Left ventricle myocardium inferior (tissue), 1 donor: ENCODE measurements at places on chromosomes 2 and 18. TPM values are rescaled to one million over a fixed set of nuclear protein-coding genes. Genes with fewer than 3 reads are reported as not detected.

The C2orf66 gene
- not detected for total RNA-seq

The E2F6 gene
- 12.8 TPM for total RNA-seq

The ZNF892 gene
- 4.0 TPM for total RNA-seq

The FBXO41 gene
- 0.55 TPM for total RNA-seq

The C2orf74 gene
- 33.7 TPM for total RNA-seq

The CCDC102B gene
- 6.1 TPM for total RNA-seq

The C2orf78 gene
- not detected for total RNA-seq

The SCN3A gene
- total RNA-seq, result 0.99 TPM

The RUFY4 gene
- total RNA-seq, result not detected

The DSG1 gene
- total RNA-seq, result 1.3 TPM

The LTBP1 gene
- 88.9 TPM for total RNA-seq

The SLC9A4 gene
- not detected for total RNA-seq

The TNFAIP6 gene
- 2.9 TPM for total RNA-seq

GRCh38 chr18:72811047-72811446, 56.7 kb downstream of the NETO1 start:
- no peaks in the 10 kb centered on the region for H3K36me3 ChIP-seq
- H3K4me3 ChIP-seq, result no peak overlapping the region
- no peaks in the 10 kb centered on the region for H3K4me1 ChIP-seq
- H3K27me3 ChIP-seq, result no peaks in the 10 kb centered on the region

DNA sequence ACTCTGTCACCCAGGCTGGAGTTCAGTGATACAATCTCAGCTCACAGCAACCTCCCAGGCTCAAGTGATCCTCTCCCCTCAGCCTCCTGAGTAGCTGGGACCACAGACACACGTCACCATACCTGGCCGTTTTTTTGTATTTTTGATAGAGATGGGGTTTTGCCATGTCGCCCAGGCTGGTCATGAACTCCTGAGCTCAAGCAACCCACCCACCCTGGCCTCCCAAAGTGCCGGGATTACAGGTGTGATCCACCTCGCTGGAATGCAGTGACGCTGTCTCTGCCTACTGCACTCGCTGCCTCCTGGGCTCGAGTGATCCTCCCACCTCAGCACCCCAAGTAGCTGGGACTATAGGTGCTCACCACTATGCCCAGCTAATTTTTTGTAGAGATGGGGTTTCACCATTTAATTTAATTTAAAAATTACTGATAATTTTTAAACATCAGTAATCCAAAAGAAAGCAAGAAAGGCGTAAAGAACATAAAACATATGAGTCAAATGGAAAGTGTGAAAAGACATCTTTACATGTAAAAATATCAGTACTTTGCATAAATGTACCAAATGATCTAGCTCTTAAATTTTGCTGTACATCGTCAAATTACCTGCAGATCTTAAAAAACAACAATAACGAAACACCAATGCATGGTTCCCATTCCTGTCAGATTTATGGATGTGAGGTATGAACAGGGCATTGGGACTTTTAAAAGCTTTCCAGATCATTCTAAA, 2.8 kb upstream of the ZNF236 start:
- no peaks in the 10 kb centered on the region for H3K27me3 ChIP-seq
- H3K27ac ChIP-seq, result no peak overlapping the region
- DNase-seq, result no peak
- H3K36me3 ChIP-seq, result peaks cover 15% of the 10 kb centered on the region

DNA sequence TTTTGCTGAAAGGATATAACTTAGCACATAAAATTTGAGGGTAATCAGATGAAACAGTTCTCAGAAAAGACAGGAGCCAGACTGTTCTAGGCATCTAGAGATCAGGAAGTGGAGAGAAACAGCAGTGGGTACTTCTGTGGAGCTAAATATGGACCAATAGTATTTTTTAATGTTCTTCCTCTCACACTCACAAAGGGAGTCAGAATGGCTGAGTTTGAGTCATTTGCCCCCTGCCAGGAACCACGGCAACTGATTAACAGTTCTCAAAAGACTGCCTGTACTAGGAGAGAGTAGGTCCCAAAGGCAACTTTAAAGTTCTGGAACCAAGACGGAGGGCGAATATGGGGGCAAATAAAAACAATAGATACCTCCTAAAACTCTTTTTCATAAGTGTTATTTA, 107.5 kb downstream of the GULP1 start:
- no peak for DNase-seq
- no peaks in the 10 kb centered on the region for H3K36me3 ChIP-seq
- H3K4me3 ChIP-seq, result no peak overlapping the region

- no peak for DNase-seq
- H3K27ac ChIP-seq, result no peak overlapping the region
- H3K4me1 ChIP-seq, result no peaks in the 10 kb centered on the region
These were observed 43.7 kb downstream of the MYO3B start for GRCh38 chr2:170221317-170222288.

DNA sequence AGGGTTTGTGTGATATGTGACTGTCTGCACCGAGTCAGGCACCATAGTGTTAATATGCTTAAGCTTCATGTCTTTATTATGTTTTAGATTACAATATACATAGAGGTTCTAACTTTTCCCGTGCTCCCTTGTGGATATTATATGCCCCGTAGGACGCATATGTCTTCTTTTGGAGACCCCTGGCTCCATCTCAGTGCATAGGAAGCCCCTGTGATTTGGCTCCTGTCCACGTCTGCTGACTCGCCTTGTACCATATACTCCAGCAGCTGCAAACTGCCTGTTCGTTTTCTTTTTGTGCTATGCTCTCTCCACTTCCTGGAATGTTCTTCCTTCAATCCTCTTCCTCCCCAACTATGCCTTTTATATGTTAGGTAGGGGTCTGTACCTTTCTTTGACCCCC, 110.9 kb downstream of the PTRHD1 start:
- peaks cover 15% of the 10 kb centered on the region for H3K36me3 ChIP-seq
- no peaks in the 10 kb centered on the region for H3K27me3 ChIP-seq
- no peak overlapping the region for H3K27ac ChIP-seq
- DNase-seq, result no peak
- peaks cover 6% of the 10 kb centered on the region for H3K4me1 ChIP-seq

- H3K27ac ChIP-seq, result no peak overlapping the region
- no peaks in the 10 kb centered on the region for H3K4me1 ChIP-seq
- no peak overlapping the region for H3K4me3 ChIP-seq
These were observed 99.2 kb downstream of the SOX11 start for GRCh38 chr2:5791371-5791770.

GRCh38 chr2:34105006-34105767, 506.1 kb upstream of the FAM98A start:
- no peaks in the 10 kb centered on the region for H3K4me1 ChIP-seq
- no peaks in the 10 kb centered on the region for H3K27me3 ChIP-seq
- no peaks in the 10 kb centered on the region for H3K36me3 ChIP-seq
- H3K4me3 ChIP-seq, result no peak overlapping the region

DNA sequence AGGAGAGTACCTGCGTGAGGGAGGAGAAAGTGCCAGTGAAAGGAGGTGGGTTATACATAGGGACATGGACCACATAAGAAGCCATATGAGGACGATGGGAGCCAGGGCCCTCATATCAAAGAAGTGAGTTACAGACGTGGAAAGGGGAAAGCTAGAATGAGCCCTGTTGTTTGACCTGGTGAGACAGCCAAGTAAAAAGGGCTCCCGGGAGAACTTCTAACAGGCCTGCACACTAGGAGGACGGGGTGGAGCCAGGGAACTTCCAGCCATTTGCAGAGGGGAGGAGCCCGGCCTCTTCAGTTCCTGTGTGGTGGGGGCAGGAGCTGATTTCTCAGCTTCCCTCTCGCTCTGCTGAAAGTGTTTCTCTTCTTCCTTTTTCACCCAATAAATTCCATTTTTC, 84.1 kb upstream of the SLC66A3 start:
- no peak overlapping the region for H3K4me3 ChIP-seq
- peaks cover 64% of the 10 kb centered on the region for H3K27me3 ChIP-seq
- H3K27ac ChIP-seq, result no peak overlapping the region
- H3K36me3 ChIP-seq, result no peaks in the 10 kb centered on the region
- no peaks in the 10 kb centered on the region for H3K4me1 ChIP-seq

- no peaks in the 10 kb centered on the region for H3K27me3 ChIP-seq
- H3K36me3 ChIP-seq, result no peaks in the 10 kb centered on the region
- no peak for DNase-seq
- H3K4me3 ChIP-seq, result no peak overlapping the region
These were observed 100.0 kb downstream of the MYO3B start for GRCh38 chr2:170277951-170278350.

- no peaks in the 10 kb centered on the region for H3K4me1 ChIP-seq
- H3K4me3 ChIP-seq, result no peak overlapping the region
- no peaks in the 10 kb centered on the region for H3K27me3 ChIP-seq
These were observed 188.7 kb upstream of the KLHL14 start for GRCh38 chr18:32961538-32961937.
